Activated CD4-positive, alpha-beta T cell treated with anti-CD3 and anti-CD28 coated beads, Interleukin-2, amount 50 U/mL, for 4 hours (primary cell): ENCODE measurements at places on chromosomes 5 and 9.

- no peak for DNase-seq
Measured at GRCh38 chr5:146529984-146530383, 14.0 kb upstream of the GPR151 start.

GRCh38 chr9:126704157-126704891, 90.6 kb downstream of the LMX1B start:
- DNase-seq = peak; percentile 66

- DNase-seq = no peak
Measured at GRCh38 chr5:41432481-41433253, 77.7 kb downstream of the PLCXD3 start.

DNA sequence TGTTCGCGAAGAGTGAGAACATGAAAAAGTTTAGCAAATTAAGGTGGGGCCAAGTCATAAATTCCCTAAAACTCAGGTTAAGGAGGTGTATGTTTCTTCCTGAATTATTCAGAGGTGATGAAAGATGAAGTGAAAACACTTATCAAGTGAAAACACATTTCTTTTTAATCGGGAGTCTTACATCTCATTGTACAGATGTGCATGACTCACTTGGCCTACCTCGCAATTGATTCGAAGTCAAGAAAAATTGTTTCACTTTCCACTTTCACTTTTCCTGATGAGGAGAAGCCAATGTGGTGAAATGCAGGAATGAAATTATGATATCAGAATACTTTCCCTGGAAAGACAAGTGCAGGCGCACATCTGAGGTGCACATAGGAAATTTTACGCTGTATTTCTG, 78.7 kb downstream of the SLC25A46 start:
- DNase-seq = no peak

- DNase-seq = no peak
Measured at GRCh38 chr9:34179213-34180136, 632 bp downstream of the UBAP1 start.

- peak; percentile 33 for DNase-seq
Measured at GRCh38 chr5:57302164-57302563, 128.3 kb downstream of the GPBP1 start.

- DNase-seq = no peak
Measured at GRCh38 chr5:16866795-16867576, 69.1 kb downstream of the MYO10 start.

DNA sequence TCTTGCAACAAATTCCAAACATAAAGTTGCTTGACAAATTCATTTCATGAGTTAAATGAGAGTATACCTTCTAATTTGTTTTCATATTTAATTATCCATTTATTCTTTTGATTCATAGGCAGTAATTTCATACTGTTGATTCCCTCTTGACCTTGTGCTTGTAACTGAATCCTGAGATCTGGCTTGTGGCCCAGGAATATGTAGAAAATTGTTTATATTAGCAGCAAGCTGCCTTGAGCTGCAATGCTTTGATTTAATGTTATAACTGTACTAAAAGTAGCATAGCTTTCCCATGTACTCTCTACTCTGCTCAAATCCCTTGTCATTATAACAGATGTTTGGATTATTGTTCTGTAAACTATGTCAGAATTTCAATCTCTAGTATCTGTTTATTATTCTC, 780.7 kb downstream of the NR2F1-AS1 start:
- DNase-seq = no peak

GRCh38 chr9:4306066-4306776, 6.4 kb upstream of the GLIS3 start:
- DNase-seq = peak; percentile 15

GRCh38 chr9:30977965-30978364, 1406.5 kb upstream of the ACO1 start:
- DNase-seq = no peak

GRCh38 chr5:35087991-35088390, 40.2 kb upstream of the AGXT2 start:
- no peak for DNase-seq
